ENCODE measurements at places on chromosomes 3 and 15. TPM values are rescaled to one million over a fixed set of nuclear protein-coding genes. Genes with fewer than 3 reads are reported as not detected.
A peak's percentile ranks its signal among the peaks of the same experiment; 100 is the strongest.

- no peaks in the 10 kb centered on the region for H3K4me1 ChIP-seq
- H3K4me3 ChIP-seq, result no peak overlapping the region
- no peak overlapping the region for H3K27ac ChIP-seq
- no peaks in the 10 kb centered on the region for H3K36me3 ChIP-seq
These were observed 70.6 kb upstream of the STT3B start for GRCh38 chr3:31462050-31462569.

DNA sequence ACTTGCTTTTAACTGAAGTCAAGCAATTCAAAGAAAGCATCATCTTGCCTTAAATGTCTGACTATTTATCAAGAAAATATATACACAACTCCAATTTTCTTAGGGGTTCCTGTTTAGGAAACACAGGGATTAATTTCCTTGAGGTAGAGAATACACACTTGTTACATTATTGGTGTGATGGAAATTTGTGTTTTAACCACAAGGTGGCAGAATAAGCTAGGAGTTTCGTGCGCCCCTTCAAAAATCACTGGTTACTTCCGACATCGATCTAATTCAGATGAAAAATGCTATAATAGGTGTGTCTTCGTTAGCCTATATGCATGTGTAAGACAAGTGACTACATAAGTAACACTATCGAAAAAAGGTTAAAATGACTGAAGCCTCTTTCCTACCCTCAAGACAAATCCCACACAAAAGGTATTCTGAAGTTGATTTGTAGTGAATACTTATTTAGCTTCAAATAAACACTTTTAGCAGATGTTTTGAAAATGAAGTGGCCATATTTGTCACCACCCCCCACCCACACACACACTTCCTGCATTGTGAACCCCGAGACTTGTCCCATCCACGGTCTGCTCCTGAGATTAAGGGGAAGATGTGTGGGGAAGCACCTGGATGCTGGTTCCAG lies 246.5 kb downstream of the ROBO1 start:
- no peaks in the 10 kb centered on the region for H3K27me3 ChIP-seq
- no peak for DNase-seq
- H3K36me3 ChIP-seq, result no peaks in the 10 kb centered on the region
- no peak overlapping the region for H3K27ac ChIP-seq

DNA sequence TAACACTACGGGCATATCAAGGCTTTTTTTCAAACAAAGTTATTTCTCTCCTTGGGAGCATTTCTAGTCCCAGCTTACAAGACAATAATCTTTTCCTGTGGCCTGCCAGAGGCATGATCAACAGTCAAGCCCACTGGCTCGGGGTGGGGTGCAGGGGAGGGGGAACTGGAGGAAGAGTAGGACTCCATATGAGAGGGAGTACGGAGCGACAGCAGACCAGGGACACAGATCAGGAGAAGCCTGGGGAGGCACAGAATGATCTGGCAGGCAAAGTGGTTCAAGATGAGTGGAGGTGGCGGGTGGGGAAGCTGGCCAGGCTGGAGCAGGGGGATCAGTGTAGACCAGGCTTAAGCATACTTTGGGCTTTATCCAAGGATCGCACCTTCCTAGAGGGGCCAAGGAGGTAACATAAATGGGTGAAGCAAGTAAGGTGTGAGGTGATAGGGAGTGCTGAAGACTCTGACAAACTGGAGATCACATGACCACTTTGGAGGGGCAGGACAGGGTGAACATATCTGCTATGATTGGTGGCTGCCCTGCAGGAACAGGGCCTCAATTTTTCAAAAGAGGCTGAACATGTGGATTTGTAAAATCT lies 37.4 kb downstream of the KLF15 start:
- no peak overlapping the region for H3K4me3 ChIP-seq
- DNase-seq, result no peak
- H3K36me3 ChIP-seq, result no peaks in the 10 kb centered on the region
- H3K4me1 ChIP-seq, result peaks cover 5% of the 10 kb centered on the region
- no peaks in the 10 kb centered on the region for H3K27me3 ChIP-seq

The SYNPR gene
- not detected for total RNA-seq

GRCh38 chr3:184282941-184283340 lies 7.1 kb downstream of the ECE2 start:
- no peaks in the 10 kb centered on the region for H3K27me3 ChIP-seq
- H3K36me3 ChIP-seq, result no peaks in the 10 kb centered on the region
- no peak for DNase-seq
- no peak overlapping the region for H3K4me3 ChIP-seq
- H3K27ac ChIP-seq, result no peak overlapping the region

GRCh38 chr15:81358248-81358647 lies 15.8 kb downstream of the TMC3 start:
- DNase-seq, result no peak
- no peak overlapping the region for H3K4me3 ChIP-seq
- H3K36me3 ChIP-seq, result no peaks in the 10 kb centered on the region
- H3K4me1 ChIP-seq, result no peaks in the 10 kb centered on the region

DNA sequence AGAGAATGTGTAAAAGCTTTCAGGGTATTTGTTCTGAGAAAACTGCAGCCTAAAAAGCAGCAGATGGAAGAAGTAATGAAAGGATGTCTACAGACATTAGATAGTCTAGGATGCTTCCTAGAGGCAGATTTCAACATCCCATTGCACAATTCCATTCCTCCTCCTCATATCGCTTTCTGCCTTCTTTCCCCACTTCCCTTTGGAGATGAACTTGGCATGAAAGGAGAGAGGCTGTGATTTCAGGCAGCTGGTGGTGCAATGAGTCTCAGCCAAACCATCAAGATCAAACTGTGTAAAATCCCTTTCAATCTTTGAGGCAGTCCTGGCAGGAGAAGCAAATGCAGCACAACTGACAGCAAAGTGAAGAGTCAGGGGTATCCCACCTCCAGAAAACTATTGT lies 438.7 kb upstream of the KCNMB2 start:
- no peaks in the 10 kb centered on the region for H3K36me3 ChIP-seq
- no peaks in the 10 kb centered on the region for H3K4me1 ChIP-seq

DNA sequence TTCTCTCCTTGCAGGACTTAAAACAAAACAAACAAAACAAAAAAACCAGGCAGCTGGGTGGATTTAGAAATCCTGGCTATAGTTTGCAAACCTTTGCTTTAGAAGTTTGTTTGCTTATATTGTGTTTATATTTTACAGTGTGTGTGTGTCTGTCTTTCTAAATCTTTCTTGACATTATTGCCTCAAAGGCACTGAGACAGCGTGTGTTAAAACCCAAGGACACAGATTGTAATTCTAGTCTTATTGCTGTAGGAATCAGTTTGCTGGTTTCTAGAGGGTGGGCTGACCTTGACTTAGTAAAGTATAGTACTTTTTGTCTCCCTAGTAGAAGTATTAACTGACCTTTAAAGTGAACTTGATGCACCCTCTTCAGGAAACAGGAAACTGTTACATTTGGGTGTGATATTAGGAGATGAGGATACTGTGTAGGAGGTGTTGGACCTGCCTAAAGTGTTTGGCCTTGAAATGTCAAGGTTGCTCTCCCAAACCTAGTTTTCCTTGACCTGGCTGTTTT lies 71.0 kb downstream of the TCF12 start:
- no peaks in the 10 kb centered on the region for H3K36me3 ChIP-seq
- no peak for DNase-seq
- H3K27ac ChIP-seq, result no peak overlapping the region
- H3K4me1 ChIP-seq, result peaks cover 24% of the 10 kb centered on the region
- no peak overlapping the region for H3K4me3 ChIP-seq

The ITPR1 gene
- total RNA-seq, result 67.3 TPM

The CAMK2N2 gene
- total RNA-seq, result 0.26 TPM

GRCh38 chr3:16496008-16496407 lies 17.5 kb downstream of the RFTN1 start:
- no peak overlapping the region for H3K4me3 ChIP-seq
- H3K4me1 ChIP-seq, result peaks cover 32% of the 10 kb centered on the region
- H3K27ac ChIP-seq, result no peak overlapping the region
- no peak for DNase-seq
- H3K27me3 ChIP-seq, result no peaks in the 10 kb centered on the region

- DNase-seq, result no peak
- H3K4me1 ChIP-seq, result peaks cover 5% of the 10 kb centered on the region
- H3K27ac ChIP-seq, result no peak overlapping the region
These were observed 28.1 kb downstream of the ZXDC start for GRCh38 chr3:126447456-126448106.

GRCh38 chr15:33328106-33328505 lies 17.3 kb downstream of the RYR3 start:
- no peaks in the 10 kb centered on the region for H3K27me3 ChIP-seq
- no peak for DNase-seq
- H3K36me3 ChIP-seq, result no peaks in the 10 kb centered on the region
- no peak overlapping the region for H3K27ac ChIP-seq

- H3K27me3 ChIP-seq, result no peaks in the 10 kb centered on the region
- peaks cover 4% of the 10 kb centered on the region for H3K4me1 ChIP-seq
- no peak for DNase-seq
- no peak overlapping the region for H3K4me3 ChIP-seq
- H3K36me3 ChIP-seq, result no peaks in the 10 kb centered on the region
- no peak overlapping the region for H3K27ac ChIP-seq
These were observed 96.6 kb upstream of the PLXND1 start for GRCh38 chr3:129702934-129703712.

DNA sequence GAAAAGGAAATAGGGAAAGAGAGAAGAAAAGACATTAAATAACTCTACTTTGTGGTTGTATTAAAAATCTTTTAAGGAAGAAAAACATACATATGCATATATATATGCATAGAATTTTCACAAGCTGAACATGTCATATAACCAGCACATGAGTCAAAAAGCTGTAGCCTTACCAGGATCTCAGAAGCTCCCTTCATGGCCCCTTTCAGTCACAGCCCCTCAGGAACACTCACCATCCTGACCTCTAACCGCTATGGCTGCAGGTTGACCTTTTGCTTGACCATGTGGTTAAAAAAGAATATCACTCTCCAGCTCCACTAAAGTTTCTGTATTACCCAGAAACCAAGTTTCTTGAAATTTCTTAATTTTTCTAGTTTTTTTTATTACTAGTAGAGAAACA lies 103.4 kb downstream of the CHST2 start:
- H3K27me3 ChIP-seq, result no peaks in the 10 kb centered on the region
- H3K36me3 ChIP-seq, result no peaks in the 10 kb centered on the region
- no peak overlapping the region for H3K4me3 ChIP-seq
- no peaks in the 10 kb centered on the region for H3K4me1 ChIP-seq
- no peak overlapping the region for H3K27ac ChIP-seq

DNA sequence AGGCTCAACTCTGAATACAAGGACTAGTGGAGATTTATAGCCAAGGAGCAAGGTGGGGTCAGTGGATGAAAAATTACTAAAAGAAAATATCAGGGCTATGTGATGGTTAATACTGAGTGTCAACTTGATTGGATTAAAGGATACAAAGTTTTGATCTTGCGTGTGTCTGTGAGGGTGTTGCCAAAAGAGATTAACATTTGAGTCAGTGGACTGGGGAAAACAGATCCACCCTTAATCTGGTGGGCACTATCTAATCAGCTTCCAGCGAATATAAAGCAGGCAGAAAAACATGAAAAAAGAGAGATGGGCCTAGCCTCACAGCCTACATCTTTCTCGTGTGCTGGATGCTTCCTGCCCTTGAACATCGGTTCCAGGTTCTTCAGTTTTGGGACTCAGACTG lies 14.4 kb upstream of the SENP7 start:
- no peak for DNase-seq
- H3K27me3 ChIP-seq, result no peaks in the 10 kb centered on the region

GRCh38 chr3:20924646-20925385 lies 738.8 kb upstream of the SGO1 start:
- H3K4me1 ChIP-seq, result no peaks in the 10 kb centered on the region
- no peak overlapping the region for H3K4me3 ChIP-seq
- H3K27me3 ChIP-seq, result no peaks in the 10 kb centered on the region
- H3K36me3 ChIP-seq, result no peaks in the 10 kb centered on the region
- H3K27ac ChIP-seq, result no peak overlapping the region

GRCh38 chr3:50674349-50675178 lies at the start of gene DOCK3:
DOCK3 (plus strand) TSS chr3:50674927; CDS start chr3:50675264, 337 bp downstream.
- peaks cover 13% of the 10 kb centered on the region for H3K4me1 ChIP-seq
- H3K27ac ChIP-seq, result no peak within 1 kb of the TSS
- peaks cover 28% of the 10 kb centered on the region for H3K27me3 ChIP-seq
- DNase-seq, result peak; percentile 58
- H3K36me3 ChIP-seq, result no peaks in the 10 kb centered on the region
- peak within 1 kb of the TSS; percentile 48 for H3K4me3 ChIP-seq

The CPN2 gene
- 0.10 TPM for total RNA-seq

The ZNF619 gene
- 10.5 TPM for total RNA-seq

DNA sequence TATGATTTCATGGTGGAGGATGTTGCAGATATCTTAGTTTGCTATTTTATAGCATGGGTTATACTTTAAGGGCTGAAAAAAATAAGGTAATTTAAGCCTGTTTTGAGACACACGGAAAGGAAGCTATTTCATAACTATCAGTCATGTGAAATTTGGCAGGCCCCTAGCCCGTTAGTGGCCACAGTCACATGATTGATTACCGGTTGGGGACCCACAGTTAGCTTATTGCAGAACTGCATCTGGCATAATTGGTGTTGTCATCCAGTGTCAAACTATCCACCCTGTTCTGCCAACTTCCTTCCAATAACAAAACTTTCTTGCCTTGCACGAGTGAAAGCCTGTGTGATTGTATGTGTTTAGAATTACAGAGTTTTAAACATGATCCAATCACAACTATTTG lies 35.2 kb downstream of the FNDC3B start:
- no peaks in the 10 kb centered on the region for H3K36me3 ChIP-seq
- no peak overlapping the region for H3K4me3 ChIP-seq
- H3K4me1 ChIP-seq, result peaks cover 35% of the 10 kb centered on the region
- peak overlapping the region; percentile 55 for H3K27ac ChIP-seq
- peak; percentile 47 for DNase-seq

DNA sequence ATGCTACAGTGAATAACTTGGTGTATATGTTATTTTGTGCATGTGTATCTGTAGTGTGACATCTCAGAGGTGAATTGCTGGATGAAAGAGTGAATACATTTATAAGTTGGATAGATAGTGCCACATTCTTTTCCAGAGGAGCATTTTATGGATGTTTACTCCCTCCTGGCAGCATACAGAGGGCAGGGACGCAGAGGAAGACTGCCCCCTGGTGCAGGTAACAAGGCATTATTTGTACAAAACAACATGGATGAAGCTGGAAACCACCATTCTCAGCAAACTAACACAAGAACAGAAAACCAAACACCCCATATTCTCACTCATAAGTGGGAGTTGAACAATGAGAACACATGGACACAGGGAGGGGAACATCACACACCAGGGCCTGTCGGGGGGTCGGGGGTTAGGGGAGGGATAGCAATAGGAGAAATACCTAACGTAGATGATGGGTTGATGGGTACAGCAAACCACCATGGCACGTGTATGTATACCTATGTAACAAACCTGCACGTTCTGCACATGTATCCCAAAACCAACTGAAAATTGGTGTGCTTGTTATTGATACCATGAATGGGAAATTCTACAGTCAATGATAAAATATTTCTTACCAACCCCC lies 57.9 kb upstream of the CTXND1 start:
- no peaks in the 10 kb centered on the region for H3K4me1 ChIP-seq
- DNase-seq, result no peak
- no peaks in the 10 kb centered on the region for H3K36me3 ChIP-seq

- no peak for DNase-seq
- H3K4me1 ChIP-seq, result no peaks in the 10 kb centered on the region
- no peak overlapping the region for H3K27ac ChIP-seq
- no peaks in the 10 kb centered on the region for H3K36me3 ChIP-seq
- no peaks in the 10 kb centered on the region for H3K27me3 ChIP-seq
These were observed 742.4 kb upstream of the NR2F2 start for GRCh38 chr15:95588056-95588455.

- H3K27me3 ChIP-seq, result no peaks in the 10 kb centered on the region
These were observed 5.9 kb upstream of the ABHD10 start for GRCh38 chr3:111972891-111973290.

The TF gene
- 15.5 TPM for total RNA-seq
